ENCODE measurements at places on chromosomes 5 and 9.
A peak's percentile ranks its signal among the peaks of the same experiment; 100 is the strongest.

DNA sequence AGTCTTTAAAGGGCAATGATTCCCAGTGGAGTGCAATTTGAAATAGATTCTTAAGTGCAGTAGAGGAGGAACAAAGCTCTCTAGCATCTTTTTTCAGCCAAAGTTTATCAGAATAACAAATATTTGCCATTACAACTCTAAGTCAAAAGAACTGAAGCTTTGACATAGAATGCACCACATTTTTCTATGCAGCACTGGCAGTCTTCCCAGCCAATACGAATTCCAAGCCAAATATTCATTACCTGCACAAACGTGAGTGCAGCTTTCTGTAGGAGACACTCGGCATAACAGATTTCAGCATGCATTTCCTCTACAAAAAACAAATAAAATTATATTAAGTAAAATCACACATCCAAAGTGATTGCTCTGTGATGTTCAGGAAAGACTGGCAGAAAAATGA, 103.4 kb downstream of the TTC39B start:
- no peak for DNase-seq

DNA sequence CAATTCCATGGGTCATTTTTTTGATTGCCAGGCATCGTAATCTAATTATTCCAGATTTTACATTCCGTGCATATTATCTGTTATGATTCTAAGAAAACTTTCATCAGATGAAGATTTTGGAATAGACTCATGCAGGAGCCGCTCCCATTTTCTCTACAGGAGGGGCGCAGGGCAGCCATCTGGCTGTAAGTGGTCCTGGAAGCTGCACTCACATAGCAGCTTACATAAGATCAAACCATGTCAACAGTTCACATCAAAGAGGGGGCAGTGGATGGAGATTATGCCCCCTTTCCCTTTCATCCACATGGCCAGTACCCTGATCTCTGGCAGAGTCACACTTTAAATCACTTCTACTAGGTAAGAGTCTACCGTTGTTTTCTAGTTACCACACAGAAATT, 73.3 kb upstream of the PCA3 start:
- DNase-seq: no peak

- no peak for DNase-seq
These were observed 161.9 kb downstream of the CDH6 start for GRCh38 chr5:31355337-31355736.

DNA sequence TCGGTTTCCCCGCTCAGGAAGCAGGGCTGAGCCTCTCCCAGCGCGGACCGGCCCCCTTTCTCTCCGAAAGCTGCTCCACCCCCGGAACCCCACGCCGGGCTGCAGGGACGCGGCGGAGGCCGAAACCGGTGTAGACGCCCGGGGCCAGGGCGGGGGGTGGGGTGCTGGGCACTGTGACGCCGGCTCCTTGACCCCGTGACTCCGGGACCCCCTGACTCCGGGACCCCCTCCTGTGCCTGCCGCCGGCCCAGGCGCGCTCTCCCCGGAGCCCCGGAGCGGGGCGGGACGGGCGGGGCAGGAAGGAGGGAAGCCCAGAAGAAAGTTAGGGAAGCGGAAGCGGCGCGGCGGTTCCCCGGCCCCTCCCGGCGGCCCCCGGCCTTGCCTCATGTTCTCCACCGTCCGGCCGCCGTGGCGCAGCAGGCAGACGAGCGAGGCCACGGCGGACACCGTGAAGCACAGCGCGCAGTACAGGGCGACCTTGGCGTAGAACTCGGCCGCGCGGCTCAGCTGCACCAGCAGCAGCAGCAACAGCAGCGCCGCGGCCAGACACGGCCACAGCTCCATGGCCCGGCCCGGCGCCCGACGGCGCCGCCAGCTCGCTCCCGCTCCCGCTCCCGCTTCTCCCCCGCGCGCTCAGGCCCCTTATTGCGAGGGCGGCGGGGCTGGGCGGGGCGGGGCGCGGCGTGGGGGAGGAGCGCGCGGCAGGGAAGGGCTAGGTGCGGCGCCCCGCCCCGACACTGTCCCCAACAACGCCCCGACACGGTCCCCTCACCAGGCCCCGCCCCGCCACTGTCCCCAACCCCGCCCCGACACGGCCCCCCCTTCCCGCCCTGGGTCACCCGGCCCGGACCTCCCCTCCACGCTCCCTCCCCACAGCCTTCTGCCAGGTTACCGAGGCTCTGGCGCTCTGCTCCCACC, at the start of gene AGPAT2:
AGPAT2 (minus strand) TSS at position 664 of the 918 bp plus-strand sequence; CDS start at position 564, 100 bp downstream.
- DNase-seq: peak; percentile 94

DNA sequence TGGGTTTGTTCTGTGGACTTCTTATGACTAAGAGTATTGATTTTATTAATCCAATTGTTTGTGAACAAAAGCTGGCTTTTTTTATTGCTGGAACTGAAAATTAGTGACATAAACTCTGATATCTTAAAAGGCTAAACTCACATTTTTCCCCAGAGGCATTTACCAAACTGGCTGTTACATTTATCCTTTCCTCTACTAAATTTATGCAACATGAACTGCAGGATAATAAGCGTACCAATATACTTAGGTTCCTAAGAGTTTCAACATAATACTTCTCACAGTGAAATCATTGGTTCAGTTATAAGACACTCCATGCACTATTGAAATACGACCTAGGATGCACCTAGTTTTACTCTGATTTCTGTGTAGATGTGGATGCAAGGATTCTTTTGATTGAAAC, 560.8 kb upstream of the WWC1 start:
- DNase-seq: no peak

GRCh38 chr5:58403822-58404433, 56.0 kb downstream of the PLK2 start:
- DNase-seq: no peak

GRCh38 chr9:134178394-134178767, 14.0 kb upstream of the RNU6ATAC start:
- no peak for DNase-seq

DNA sequence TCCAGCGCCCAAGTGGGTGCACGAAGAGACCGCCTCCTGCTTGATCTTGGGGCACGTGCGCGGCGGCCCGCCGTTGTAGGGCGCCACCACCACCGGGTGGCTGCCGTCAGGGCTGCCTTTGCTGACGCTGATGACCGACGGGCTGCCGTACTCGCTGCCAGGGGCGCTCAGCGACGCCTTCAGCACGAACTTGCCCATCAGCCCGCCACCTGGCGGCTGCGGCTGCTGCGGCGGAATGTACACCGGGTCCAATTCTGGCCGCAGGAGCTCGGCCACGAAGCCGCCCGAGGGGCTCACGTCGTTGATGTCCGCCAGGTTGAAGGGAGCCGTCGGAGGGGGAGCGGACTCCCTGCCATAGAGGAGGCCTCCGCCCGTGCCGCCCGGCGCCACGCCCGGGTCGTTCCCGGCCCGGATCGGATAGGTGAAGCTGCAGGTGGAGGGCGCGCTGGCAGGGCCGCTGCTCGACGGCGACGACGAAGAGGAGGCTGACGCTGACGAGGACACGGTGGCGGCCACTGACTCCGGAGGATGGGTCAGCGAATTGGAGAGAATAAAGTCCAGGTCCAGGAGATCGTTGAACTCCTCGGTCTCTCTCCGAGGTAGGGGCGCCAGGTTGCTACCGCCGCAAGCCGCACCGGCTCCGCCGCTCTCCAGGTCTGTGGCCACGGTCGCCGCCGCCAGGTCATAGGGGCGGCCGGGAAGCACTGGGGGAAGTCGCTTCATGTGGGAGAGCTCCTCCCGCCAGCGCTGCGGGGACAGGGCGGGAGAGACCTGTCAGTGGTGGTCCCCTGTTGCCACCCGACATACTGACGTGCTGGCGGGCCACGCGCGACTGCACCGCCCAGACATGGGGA, 1.8 kb downstream of the KLF4 start:
- peak; percentile 20 for DNase-seq
